Activated T-cell treated with anti-CD3 and anti-CD28 coated beads for 48 hours (primary cell): ENCODE measurements at places on chromosomes 5 and 9.
A peak's percentile ranks its signal among the peaks of the same experiment; 100 is the strongest.

- DNase-seq, result no peak
These were observed 89.6 kb downstream of the EFNA5 start for GRCh38 chr5:107580889-107581820.

GRCh38 chr9:18393340-18394130 lies 80.4 kb upstream of the ADAMTSL1 start:
- DNase-seq, result no peak

DNA sequence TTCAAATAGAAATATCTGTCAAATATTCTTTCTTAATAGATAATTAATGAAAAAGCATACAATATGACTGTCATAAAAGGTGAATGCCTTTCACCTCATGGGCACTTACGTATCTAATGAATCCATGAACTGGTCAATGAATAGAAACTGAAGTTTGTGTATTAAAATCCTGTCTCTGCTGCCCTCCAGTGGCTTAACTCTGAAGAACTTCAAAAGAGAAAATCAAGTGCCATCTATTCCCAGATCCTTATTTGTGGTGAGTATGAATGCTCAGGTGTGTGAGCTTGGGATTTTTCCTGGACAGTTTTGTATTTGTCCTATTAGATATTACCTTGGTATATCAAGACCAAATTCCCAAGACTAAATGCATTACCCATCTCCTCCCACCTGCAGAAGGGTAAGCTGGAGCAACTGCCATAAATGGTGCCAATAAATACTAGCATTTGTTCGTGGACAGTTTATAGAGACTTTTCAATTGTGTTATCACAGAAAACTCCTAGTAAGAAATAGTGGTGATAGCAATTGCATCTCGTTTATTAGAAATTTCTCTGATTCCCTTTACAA lies 44.0 kb upstream of the SVEP1 start:
- no peak for DNase-seq

- peak; percentile 40 for DNase-seq
These were observed 5.3 kb upstream of the LCP2 start for GRCh38 chr5:170302653-170303501.

- DNase-seq, result no peak
These were observed 103.1 kb upstream of the SMC2 start for GRCh38 chr9:103991001-103991400.

GRCh38 chr9:134800791-134801339 lies 79.7 kb upstream of the FCN2 start:
- DNase-seq, result no peak

- DNase-seq, result no peak
These were observed 1.1 kb downstream of the RALGDS start for GRCh38 chr9:133119846-133120500.

GRCh38 chr9:137918331-137919094 lies 40.9 kb downstream of the CACNA1B start:
- no peak for DNase-seq

DNA sequence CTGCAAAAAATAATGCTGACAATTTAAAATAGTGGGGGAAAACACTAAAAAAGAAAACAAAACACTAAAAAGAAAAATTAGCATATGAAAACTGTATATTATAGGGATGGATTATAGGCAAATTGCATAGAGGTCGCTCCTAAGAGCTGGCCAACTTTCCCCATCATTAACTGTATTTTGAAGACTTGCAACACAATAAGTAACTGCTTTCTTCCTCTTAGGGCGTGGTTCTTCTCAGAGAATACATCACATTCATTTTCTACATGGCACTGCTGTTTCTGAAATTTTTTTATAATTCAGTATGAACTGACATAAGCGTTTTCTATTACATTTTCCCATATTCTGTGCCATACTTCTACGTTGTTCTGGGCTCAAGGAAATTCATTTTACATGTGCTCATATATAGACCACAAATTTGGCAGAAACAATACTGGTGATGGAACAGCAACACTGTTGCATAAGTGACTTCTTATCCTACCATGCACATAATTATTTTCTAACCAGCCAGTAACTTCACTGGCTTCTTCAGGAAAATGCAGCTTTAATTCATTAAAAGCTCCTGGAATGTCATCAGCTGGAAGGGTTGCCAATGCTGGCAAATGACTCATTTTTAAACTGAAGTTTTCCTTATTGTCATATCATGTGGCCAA lies 171.2 kb upstream of the DMAC1 start:
- DNase-seq, result no peak

- no peak for DNase-seq
These were observed 40.7 kb downstream of the TLR4 start for GRCh38 chr9:117744856-117745389.

GRCh38 chr5:66713998-66714397 lies 117.8 kb downstream of the MAST4 start:
- no peak for DNase-seq

DNA sequence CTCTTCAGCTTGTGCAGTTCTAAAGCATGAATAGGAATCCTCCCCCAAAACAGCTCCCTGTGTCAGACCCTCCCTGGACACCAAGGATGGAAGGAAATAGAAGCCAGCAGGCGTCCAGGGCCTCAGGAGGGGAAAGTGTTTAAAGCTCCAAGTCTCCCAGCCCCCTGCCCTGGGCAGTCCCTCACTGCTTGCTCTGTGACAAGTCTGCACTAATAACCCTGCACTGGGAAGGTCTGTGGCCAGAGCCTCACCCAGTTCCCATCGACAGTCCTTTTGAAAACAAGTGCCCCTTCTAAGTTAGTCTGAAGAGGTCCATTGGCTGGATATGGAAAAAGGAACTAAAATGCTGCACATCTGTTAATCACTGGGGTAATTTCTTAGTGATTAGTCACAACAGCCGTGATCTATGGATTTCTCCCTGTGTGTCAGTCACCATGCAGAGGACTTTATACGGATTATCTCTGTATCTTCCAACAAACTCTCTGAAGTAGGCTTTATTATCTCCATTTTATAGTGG lies 195.3 kb downstream of the FBXL7 start:
- DNase-seq, result no peak

DNA sequence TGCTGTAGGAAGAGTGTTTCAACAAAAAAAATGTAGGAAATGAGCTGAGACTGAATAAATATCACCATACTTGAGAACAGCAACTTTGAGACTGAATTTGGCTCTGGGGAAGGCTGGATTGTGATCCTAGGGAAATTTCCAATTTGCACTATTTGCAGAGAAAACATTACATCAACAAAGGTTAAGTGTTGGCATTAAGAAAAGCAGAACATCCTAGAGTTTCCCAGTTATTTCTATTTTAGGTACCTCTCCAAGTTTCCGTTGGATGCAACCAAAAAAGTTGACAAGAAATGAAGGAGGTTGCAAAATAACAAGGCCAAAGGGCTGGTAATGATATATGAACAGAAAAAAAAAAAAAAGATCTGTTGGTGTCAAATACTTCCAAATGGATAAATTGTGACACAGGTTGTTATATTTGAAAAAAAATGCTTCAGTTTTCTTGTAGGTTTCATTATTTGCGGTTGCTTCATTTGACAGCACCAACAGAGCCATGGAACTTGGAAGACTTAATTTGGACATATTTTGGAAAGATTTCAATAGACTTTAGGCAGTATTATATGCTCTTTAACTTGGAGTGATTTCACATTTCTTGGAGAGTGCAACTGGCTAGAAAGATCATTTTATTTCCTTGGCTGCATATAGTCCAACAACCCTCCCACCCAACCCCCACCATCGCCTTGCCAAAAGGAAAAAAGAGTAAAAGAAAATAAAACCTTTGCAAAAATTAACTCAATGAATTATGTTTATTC lies 230.8 kb downstream of the ZNF608 start:
- no peak for DNase-seq

GRCh38 chr9:88243736-88244135 lies 105.5 kb upstream of the SPATA31C2 start:
- DNase-seq, result no peak

DNA sequence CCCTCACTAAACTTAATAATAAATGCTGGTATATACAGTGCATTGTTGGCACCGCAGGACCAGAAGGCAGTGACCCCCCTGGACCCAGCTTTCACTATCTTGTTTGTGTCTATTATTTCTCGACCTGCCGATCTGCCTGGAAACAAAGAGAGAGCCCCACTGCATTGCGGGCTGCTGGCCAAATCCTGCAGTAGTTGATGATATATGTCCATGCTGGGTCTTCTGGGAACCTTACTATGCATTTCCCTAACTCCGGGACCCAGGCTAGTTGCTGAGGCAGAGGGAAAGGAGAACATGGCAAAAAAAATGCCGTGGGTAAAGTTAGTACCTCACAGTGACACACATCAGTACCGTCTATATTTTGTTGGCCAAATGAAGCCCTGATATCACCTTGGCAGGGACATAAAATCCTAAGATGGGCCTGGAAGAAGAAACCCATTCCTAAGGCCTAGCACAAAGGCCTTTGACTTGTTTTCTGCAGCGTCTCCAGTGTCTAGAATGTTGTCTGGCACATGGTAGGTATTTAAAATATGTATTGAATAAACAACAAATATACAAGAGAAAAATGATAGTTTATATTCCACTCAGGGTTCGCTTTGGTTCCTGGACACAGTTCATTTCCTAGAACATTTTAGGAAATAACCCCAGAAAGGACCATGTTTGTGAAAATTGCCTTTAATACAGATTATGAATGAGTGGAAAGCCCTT lies 46.1 kb downstream of the NMUR2 start:
- no peak for DNase-seq

DNA sequence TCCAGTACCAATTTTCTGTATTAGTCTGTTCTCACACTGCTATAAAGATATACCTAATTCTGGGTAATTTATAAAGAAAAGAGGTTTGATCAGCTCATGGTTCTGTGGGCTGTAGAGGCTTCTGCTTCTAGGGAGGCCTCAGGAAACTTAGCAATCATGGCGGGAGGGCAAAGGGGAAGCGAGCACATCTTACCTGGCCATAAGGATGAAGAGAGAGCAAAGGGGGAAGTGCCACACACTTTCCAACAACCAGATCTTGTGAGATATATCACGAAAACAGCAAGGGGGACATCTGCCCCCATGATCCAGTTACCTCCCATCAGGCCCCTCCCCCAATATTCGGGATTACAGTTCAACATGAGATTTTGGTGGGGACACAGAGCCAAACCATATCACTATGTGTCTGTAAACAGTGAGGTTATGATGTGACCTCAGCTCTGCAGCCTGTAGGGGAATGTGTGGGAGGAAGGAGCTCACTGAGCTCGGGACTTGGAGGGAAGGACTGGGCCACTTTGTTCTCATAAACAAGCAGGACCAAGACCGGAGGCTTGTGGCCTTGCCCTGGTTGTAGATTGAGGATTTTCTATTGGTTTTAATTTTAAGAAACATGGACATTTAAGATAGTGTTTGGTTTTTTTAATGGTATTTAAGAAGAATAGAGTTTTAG lies 85.2 kb downstream of the EHMT1 start:
- DNase-seq, result no peak

GRCh38 chr5:132840896-132841295 lies 10.4 kb upstream of the SHROOM1 start:
- no peak for DNase-seq

- DNase-seq, result no peak
These were observed 390.3 kb downstream of the CAAP1 start for GRCh38 chr9:26502311-26502710.

DNA sequence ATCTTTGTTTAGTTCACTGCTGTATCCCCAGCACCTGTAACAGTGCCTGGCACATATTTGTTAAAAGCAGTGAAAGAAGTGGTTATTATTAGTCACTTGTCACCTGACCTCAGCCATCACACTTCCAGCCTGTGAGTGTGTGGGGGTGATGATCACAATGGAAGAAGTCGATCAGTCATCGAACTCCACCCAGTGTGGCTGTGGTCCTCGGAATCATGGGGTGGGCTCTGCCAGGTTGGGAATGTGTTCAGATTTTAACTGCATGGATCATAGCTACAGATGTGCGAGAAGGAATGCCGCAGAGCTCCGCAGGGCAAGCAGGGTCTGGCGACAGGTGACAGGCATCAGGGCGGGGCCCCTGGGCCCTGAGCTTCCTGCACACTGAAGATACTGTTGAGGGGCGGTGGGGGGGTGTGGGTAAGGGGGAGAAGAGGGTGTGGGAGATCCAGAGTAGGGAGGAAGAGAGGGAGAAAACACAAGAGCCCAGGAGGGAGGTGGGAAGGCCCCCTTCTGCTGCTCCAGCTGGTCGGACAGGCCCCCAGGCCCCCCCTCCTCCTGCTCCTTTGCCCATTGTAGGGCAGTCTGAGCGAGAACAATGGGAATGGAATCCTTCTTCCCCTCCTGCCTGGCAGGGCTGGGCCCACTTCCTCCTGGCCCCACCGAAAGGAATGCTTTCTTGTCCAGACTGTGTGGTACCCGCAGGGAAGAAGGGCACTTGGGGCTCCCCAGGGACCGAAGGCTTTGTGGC lies 89.6 kb downstream of the SPRY4 start:
- no peak for DNase-seq

- DNase-seq, result no peak
These were observed 62.4 kb downstream of the ADAMTS12 start for GRCh38 chr5:33829430-33829829.
